Stimulated activated CD4-positive, alpha-beta T cell treated with anti-CD3 and anti-CD28 coated beads, Interleukin-1b, Interleukin-23, amount 100 ng/mL, for 4 hours (primary cell): ENCODE measurements at places on chromosomes 4 and X.

GRCh38 chr4:165207016-165207430 lies 338 bp upstream of the KLHL2 start:
- DNase-seq, result no peak

DNA sequence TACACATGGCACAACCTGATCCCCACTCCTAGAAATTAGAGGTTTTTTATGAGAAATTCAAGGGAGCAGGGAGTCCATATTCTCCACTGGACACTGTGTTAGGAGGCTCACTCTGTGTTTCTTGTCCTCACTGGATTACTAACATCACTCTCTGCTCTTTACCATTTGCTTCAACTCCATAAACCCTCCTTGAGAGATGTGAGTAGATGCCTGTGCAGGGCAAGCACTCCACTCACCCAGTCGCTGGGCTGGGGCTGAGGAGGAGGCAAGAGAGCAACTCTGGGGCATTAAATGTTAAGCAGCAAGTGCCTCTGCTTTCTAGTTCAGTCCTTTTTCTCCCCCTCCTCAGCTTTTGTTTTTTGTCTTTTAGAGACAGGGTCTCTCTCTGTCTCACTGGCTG lies 115.1 kb downstream of the LARP7 start:
- no peak for DNase-seq

GRCh38 chrX:123803331-123803983 lies 56.4 kb upstream of the XIAP start:
- no peak for DNase-seq

GRCh38 chrX:20857746-20858145 lies 516.5 kb upstream of the CNKSR2 start:
- DNase-seq, result no peak
